Astrocyte of the spinal cord (primary cell): ENCODE measurements at places on chromosomes 4 and X.
A peak's percentile ranks its signal among the peaks of the same experiment; 100 is the strongest.

GRCh38 chr4:25075129-25075528 lies 44.4 kb upstream of the LGI2 start:
- no peak for DNase-seq

DNA sequence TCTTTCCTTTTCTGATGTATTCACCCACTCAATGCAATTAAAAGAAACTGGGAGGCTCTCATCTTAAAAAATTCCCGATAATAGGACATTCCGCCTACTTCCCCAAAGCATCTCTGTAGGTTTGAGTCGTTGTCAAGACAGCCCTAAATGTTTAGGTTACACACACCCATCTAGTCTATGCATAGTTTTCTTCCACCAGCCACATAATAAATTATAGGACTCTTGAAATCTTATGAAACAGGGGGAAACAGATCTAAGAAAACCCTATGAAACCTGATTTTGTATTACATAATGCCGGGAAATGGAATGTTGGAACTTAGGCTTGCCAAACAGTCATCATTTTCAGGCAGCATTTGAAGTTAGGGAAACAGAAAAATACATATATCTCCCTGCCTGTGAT lies 150.0 kb downstream of the PRKX start:
- DNase-seq = no peak

- no peak for DNase-seq
Measured at GRCh38 chr4:116332508-116332907, 752.9 kb downstream of the TRAM1L1 start.

GRCh38 chrX:118865231-118865630 lies 41.6 kb downstream of the ZCCHC12 start:
- DNase-seq = no peak

DNA sequence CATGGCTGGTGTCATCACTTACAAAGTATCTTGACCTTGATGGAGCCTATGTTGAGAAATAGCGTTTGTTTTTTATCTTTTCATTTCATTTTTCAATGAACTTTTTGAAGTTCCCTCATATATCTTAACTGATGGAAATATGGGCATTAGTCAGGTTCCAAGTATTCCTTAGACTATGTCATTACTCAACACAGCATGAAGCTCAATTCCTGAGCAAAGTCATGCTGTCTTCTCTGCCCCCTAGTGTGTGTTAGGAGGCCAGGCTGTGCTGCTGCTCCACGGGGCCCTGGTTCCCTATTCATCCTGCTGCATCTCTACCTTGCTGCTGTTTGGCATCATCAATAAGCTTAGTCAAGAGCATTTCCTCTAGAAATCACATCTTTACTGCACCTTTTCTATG lies 40.9 kb downstream of the GPR143 start:
- DNase-seq = peak; percentile 23

DNA sequence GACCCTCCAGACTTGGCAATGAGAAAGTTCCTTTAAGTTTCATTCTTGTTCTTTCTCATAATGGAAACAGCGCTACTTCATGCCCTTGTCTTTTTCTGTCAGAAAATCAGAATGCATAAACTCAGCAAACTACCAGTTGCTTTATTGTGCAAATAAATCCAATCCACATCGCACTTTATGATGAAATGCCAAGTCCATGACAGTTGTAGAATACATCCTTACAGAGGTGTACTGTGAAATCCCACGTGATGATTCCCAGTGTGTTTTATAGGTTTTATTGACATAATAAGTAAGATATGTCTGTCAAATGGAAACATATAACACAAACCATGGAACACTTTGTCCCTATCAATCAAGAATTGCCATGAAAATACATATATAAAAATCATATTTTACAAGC lies 295.0 kb downstream of the PCDH7 start:
- DNase-seq = no peak

- peak; percentile 88 for DNase-seq
Measured at GRCh38 chr4:124121461-124121971, 591.0 kb downstream of the ANKRD50 start.

- DNase-seq = no peak
Measured at GRCh38 chrX:111505783-111506182, 5.7 kb upstream of the SERTM2 start.

DNA sequence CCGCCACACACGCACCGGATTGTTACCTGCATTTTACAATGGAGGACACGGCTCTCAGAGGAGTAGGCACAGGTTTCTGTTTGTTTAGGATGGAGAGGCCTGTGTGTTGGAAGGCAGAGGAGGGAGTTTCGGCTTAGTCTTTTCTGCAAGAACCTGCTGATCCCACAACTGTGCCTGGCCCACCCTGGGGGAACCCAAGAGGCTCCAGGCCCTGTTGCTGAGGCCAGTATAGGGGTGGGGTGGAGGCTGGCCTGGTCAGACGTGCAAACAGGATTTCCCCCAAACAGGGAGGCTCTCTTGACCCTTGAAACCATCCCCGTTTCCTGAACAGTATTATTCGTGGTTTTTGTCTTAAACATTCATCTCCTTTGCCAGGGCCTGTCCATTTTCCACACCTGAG lies 772 bp upstream of the SLC49A3 start:
- DNase-seq = no peak

DNA sequence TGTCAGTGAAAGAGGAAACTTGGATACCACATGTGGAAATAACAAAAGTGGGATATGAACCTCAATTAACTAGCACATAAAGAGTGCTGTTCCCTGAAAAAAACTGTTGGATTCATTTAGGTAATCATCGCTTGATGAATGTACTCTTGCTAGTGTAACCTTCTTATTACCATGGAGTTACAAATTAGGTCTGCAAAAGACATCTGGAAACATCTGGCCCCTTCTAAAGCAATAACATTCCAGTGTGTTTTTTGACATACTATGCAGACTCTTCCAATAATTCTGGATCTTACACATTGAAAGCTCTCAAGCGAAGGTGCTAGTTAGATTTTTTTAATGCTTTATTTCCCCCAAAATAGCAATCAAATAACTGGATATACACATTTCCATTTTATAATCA lies 134.6 kb downstream of the ATP10D start:
- DNase-seq = no peak

DNA sequence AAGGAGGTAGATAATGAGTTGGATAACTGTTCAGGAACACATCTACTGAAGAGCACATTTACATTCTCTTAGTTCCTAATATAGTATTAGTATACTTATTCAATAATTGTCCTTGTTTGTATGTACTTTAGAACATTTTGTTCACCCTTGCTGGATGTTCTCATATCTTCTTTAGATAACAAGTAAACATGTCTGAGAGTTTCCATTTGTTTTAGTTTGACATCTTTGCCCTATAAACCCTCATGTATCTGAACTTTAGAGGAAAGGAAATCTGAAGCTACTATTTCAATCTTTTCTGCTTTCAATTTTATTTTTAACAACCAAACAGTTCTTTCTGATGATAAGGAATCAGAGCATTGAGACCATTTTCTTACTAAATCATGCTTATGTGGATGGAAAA lies 518.6 kb downstream of the RPA4 start:
- DNase-seq = no peak

- peak; percentile 19 for DNase-seq
Measured at GRCh38 chr4:181911420-181911819, 331.8 kb upstream of the TENM3 start.

- no peak for DNase-seq
Measured at GRCh38 chrX:20965270-20966044, 408.8 kb upstream of the CNKSR2 start.

- no peak for DNase-seq
Measured at GRCh38 chr4:112645541-112646329, 8.8 kb downstream of the LARP7 start.

DNA sequence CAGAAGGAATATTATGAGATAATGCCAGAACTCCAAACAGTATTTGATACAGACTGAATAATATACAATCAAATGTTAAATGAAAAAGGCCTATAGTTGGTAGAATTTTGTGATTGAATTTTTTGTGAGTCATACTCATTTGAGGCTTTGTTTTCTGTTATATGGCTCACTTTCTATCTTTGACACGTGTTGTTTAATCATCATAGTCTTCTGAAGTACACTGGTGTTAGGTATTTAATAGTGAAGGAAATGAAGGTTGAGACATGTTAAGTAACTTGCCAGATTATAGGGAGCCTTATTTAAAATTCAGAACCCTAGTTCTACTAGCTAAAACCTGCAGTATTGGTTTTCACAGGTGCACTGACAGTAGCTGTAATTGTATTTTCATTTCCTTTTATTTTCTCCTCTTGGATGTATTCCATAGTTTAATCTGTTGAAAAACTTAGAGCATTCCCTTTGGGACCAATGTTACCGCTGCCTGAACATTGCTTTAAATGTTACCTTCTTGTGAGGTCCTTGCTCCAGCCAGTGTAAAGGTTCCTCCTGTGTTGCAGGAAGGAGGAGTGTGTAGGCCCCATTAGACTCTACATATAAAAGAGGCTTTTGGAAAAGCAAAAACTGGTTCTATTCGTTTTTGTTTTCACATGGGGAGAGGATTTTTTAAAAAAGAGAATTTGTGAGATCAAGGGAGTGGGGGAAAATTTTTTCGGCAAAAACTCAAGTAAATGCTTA lies 224.1 kb downstream of the ARHGAP10 start:
- no peak for DNase-seq

- DNase-seq = no peak
Measured at GRCh38 chr4:10040049-10040892, 19.0 kb upstream of the SLC2A9 start.
